ENCODE measurements at places on chromosomes 6 and 20.
A peak's percentile ranks its signal among the peaks of the same experiment; 100 is the strongest.

- DNase-seq: no peak
Observed at GRCh38 chr20:33979094-33979493, 14.6 kb upstream of the RALY start.

DNA sequence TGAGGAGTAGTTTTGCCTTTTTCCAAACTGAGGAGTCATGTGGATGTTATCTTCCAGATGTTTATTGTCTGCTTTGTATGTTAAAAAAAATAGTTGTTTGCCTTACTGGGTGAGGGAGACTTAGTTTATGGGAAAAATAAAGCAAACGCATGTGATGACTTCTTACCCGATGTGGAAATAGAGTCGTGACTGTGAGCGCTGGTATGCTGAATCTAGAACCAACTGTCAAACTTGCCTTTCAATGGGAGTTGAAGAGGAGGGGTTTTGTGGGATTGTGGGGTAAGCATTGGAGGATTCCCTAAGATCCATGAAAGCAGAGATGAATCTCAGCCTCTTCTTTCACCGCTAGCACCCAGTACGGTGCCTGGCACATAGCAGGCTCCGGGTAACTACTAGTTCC lies 5.3 kb downstream of the DCBLD1 start:
- no peak for DNase-seq

DNA sequence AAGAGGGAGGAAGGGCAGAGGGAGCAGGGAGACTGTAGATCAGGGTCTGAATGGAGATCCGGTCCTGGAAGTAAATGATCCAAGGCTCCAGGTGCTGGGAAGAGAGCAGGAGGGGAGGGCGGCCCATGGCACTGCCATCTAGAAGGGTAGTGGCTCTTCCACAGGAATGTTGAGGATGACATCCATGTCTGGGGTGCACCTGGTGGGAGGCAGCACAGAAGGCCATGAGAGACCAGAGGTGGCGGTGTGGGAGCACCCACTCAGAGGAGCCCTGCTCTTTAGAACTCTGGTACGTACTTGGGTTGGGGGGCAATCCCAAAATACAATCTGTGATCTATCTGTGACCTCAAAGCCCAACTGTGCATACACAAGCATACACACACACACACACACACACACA lies 13.5 kb downstream of the DEFB132 start:
- DNase-seq: no peak

DNA sequence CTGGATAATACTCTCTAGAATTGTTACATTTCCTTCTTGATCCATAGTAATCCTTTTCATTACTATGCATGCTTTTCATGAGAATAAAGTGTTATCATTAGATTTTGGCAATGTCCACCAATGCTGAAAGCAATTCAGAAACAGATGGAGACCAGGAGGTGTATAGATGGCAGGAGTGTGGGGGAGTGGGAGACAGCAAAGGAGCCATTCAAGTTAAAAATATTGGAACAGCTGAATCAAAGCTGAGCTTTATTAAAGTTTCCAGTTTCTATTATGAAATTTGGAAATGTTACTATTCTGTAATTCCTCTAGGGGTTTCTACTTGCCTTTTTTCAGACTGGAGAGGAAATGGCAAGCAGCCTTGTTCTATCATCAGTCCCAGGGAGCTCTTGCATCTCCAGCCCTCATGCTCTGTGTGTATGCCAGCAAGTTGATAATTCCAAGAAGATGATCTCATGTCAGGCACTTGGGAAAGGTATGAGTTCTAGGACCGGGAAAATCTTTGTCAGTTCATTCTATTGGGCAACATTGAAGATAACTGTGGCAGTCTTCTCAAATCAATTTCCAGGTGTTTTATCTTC lies 228.0 kb downstream of the CD109 start:
- no peak for DNase-seq

- no peak for DNase-seq
Observed at GRCh38 chr20:16001286-16001685, 572.0 kb downstream of the KIF16B start.

DNA sequence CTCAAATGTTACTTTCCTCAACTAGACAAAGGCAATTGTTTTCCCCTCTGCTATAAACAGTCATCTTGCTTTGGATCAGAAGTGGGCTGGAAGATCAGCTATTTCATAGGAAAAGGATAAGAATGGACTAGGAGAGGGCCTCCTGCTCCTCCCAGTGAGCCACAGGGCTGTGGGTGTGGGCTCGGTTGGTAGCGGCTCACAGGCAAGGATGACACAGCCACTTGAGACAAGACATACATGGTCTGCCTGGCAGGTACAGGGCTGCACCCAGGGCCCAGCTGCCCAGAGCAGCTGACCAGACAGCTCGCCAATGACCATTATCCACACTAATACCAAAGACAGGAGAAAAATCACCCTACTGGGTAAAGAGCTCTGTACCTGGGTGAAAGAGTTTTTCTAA lies 9.0 kb upstream of the SLA2 start:
- DNase-seq: no peak

DNA sequence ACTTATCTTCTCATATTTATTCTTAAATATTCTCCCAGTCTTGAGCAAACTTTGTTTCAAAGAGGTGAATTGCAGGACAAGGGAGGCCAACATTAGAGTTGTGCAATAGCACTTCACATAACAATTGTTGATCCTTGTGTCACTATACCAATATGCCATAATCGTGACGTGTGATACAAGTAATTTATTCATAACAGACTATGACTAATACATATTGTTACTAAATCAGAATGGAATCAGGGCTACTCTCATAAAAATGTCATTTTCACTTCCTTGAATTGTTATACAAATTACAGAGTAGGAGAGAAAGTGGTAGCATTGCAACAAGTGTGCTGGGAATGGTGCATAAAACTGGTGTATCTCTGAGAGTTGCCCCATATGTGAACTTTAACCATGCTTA lies 37.2 kb upstream of the PLCB1 start:
- DNase-seq: no peak

- DNase-seq: no peak
Observed at GRCh38 chr6:167703781-167704180, 122.9 kb upstream of the AFDN start.

DNA sequence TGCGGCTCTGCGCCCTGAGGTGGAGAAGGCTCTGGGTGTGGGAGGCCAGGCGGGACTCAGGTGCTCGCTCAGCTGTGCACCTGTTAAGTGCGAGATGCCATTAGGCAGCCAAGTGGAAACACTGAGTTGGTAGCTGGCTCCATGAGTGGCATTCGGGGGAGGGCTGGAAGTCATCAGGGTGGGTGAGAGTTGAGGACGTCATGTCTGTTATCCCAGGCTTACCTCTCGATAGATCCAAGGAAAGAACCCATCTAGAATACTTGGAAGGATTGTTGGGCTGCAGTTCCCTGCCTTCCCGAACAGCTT lies 41.3 kb downstream of the TAF8 start:
- DNase-seq: no peak

GRCh38 chr6:162814426-162814973 lies 86.7 kb downstream of the PACRG start:
- DNase-seq: no peak

DNA sequence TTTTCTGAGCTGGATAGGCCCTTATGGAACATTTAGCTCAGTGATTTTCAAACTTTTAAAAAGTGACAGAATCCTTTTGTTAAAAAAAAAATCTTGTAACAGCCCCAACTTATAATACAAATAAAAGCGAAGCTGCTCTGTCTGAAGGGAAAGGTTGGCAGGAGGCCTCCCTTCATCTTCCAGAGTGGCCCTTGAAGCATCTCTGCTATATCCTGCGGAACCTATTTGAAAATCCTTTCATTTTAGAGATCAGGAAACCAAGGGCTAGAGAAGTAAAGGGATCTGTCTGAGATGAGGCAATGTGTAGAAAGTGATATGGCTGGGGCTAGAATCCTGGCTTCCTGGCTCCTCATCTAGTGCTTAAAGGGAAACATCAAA lies 107.8 kb downstream of the UBE3D start:
- DNase-seq: no peak

- peak; percentile 79 for DNase-seq
Observed at GRCh38 chr6:35737413-35738211, 780 bp downstream of the ARMC12 start.

GRCh38 chr6:122647765-122648164 lies 37.6 kb downstream of the PKIB start:
- no peak for DNase-seq

DNA sequence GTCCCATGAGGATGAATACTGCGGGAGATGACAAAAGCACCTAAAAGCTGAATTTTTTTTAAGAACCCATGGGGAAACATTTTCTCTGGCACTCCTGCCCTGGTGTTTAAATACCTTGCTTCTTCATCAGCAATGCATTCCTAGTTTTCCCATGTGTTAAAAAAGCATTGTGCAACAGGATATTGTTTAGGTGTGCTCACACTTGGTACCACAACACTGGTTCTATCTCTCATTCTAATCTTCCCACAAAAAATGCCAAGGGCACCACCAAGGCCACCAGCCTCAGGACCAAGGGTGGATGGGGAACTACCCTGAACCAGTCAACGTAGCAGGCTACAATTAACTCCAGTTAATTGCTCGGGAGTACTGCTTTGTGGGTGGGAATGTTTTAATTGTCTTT lies 50.9 kb downstream of the ALDH5A1 start:
- DNase-seq: no peak

GRCh38 chr20:3889489-3890397 lies 556 bp downstream of the PANK2 start:
- no peak for DNase-seq

- DNase-seq: no peak
Observed at GRCh38 chr6:39568896-39569295, 156.3 kb downstream of the KIF6 start.
